ENCODE measurements at places on chromosomes 3 and 15.

- no peak for DNase-seq
Observed at GRCh38 chr3:102488331-102488730, 53.5 kb downstream of the ZPLD1 start.

DNA sequence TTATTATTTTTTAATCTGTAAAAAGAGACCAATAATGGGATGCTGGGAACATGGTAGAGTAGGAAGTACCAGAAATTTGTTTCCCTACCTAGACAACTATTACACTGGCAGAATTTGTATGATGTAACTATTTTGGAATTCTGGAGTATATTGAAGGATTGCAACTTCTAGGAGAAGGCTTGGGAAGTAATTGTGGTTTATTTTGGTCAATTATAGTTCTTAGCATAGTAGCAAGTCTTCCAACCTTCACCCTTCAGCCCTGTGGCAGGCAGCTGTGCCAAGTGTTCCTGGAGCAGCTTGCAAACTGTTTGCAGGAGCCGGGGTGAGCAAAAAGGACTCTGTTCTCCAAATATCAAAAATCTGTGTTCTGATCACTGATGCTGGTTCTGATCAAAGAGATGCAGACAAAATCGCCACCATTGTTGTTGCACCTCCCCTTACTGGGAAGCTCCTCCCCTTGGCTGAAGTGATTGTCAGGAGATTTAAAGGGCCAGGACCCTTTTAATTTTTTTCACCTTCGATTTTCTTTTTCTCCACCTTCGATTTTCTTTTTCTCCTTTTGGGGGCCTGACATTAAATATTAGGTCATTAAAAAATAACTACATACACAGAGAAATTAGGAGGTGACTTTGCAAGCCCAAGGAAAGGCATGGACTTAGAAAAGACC, 363.3 kb downstream of the SLC9A9 start:
- no peak for DNase-seq

DNA sequence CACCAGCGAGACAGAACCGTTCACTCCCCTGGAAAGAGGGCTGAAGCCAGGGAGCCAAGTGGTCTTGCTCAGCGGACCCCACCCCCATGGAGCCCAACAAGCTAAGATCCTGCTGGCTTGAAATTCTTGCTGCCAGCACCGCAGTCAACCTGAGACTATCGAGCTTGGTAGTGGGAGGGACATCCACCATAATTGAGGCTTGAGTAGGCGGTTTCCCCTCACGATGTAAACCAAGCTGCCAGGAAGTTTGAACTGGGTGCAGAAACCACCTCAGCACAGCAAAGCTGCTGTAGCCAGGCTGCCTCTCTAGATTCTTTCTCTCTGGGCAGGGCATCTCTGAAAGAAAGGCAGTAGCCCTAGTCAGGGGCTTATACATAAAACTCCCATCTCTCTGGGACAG, 151.0 kb downstream of the MBNL1 start:
- no peak for DNase-seq

GRCh38 chr3:170914212-170914611, 5.8 kb upstream of the EIF5A2 start:
- no peak for DNase-seq
